NCI-H1694 treated with DMSO at 0.1 percent for 48 hours (cell line): ENCODE measurements at places on chromosomes 6 and 20.

DNA sequence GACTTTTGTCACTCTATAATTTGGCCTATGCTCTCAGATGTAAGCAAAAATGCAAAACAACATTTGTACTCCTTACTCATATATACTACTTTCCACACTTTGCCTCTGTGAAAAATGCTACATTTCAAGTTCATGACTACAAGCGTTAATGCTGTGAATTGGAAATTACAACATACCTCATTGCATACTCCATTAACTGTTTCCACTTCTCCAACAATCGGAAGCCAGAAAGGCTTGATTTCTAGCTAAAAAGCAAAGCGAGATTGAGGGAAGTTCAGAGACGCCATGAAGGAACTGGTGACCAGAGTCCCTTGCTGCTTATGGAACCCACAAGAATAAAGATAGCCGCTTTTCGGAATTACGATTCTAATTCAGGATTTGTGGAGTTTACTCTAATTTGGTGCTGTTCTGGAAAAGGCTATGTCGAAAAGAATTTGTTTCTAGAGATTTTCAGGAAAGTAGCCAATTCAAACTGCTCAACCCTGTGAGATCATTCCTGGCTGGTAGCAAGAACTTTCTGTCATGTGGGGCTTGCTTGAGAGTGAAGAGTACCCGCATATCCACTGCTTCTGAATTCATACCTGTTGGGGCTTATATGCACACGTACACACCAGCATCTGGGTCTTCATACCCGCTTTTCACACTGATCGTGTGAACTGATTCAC is 98.0 kb upstream of the CITED2 start:
- DNase-seq: no peak

DNA sequence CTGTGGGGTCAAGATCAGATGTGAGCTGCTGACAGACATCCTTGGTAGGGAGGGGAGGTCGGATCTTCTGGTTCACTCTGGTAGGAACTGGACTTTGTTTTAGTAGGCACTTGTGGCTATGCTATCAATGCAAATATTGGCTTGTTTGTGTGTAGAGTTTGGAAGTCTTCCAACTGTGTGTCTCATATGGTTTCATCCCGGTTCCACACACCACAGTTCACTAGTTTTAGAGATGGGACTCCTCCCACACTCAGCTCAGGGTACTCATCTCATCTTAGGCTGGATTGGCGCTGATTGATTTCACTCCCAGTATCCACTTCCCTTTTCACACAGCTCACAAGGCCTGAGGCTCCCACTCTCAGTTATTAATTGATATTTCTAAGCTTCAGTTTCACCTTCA is 161.3 kb downstream of the THBS2 start:
- no peak for DNase-seq

DNA sequence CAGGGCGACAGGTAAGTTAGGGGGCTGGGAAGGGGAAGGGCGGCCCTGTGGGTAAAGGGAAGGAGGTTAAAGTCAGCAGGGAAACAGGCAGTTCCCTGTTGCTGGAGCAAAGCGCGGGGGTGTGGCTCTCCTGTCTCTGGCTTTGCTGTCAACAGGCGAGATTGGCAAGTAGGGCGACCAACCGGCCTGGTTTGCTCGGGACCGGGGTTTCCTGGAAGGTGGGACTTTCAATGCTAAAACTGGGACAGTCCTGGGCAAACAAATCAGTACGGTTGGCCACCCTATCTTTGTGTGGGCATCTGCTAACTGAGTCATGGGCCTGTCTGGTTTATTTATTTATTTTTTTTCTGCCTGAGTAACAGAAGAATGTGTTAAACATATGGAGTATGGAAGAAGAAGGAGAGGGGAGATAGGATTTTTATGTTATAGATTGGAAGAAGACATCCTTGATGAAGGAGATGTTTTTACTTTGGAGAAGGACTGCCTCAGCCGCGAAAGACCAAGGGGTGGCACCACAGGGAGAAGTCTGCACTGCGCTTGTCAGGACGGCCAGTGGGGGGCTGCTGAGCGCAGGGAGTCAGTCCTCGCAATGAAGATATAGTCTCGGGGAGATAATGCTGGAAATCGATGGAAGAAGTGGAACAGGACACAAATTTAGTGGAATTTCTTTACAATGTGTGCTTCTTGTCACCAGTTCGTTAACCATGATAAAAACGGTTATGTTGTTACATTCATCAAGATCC is 43.4 kb upstream of the ESR1 start:
- DNase-seq: peak; percentile 23

DNA sequence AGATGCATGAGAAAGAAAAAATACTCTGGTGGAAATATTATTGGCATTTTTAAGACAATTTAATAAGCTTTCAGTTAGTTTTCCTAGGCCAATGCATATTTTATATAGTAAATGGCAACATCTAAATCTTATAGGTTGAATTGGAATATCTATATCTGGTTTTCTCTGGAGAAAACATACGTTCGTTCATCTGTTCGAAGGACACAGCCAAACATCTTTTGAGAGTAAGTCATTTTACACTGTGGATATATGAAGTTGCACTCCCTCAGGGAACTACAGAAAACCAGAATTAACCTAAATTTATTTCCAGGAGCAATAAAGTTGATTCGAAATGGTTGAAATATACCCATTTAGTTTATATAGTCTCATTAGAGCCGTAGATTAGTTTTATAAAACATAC is 49.0 kb downstream of the MYLIP start:
- DNase-seq: no peak

- no peak for DNase-seq
These were observed 2.7 kb upstream of the TRERF1 start for GRCh38 chr6:42454428-42454791.

GRCh38 chr6:118186672-118187567 is 279.9 kb downstream of the SLC35F1 start:
- no peak for DNase-seq

- DNase-seq: peak; percentile 76
These were observed at the start of gene TOMM34 for GRCh38 chr20:44960103-44960852. TOMM34 (minus strand) TSS chr20:44960397; CDS start chr20:44960333, 64 bp downstream.

- DNase-seq: no peak
These were observed 40.8 kb downstream of the ITCH start for GRCh38 chr20:34403908-34404307.

- no peak for DNase-seq
These were observed 632 bp downstream of the PRKN start for GRCh38 chr6:162726947-162727321.

DNA sequence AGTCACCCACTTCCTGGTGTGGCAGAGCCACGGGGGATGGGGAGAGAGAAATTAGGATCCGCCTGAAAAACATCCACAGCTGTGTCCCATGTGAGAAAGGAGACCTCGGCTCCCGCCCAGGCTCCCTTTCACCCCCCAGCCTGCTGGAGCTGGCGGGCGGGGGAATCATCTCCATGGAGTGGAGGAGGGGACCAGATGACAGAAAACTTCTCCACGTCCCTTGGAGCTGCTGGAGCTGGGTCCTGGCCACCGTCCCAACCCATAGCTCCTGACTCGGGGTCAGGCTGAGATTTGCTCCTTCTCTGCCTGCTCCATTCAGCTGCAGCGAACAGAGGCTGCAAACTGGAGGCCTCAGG is 113.8 kb downstream of the CEBPB start:
- DNase-seq: no peak

DNA sequence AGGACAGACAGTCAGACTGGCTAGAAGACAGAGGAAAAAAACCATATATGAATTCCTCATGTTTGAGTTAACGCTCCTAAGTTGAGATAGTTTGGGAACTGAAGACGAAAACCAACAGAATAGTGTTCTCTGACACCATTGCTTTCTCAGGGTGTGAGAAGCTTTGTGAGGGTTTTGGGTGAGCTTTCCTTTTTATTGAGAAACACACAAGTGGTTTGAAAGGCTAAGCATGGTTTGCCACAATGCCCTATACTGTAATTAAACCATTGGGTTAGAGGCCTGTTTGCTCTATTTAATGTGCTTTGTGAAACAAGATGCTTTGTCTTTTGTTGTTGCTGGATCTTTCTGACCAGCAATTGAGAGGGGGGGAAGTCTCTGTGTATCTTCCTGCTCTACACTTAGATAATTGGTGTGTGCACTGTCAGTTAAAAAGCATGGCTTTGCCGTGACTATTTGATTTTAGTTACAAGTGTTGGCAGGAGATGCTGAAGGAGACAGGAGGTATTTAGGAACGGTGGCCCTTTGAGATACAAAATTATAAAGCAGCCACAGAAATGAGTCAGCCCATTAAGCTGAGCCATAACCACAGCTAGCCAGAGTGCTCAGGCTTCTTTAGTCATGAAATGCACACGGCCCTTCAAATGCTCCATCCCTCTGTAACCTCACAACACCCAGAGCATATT is 273.0 kb upstream of the PREP start:
- DNase-seq: no peak

DNA sequence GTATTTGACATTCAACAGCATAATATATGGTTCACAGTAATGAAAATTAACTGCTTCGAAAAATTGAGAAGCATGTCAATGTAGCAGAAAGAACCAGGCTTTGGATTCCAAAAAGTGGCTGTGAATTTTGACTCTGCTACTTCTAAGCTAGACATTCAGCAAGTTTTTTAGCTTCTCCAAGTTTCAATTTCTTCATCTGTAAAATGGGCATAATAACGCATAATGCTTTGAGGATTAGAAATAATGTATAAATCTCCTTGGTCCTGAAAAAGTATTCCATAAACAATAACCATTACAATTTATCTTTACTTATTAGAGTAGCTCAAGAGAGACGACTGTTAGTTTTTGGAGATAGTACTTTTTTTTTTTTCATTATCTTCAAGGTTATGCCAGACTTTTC is 7.7 kb downstream of the BLTP3A start:
- no peak for DNase-seq

DNA sequence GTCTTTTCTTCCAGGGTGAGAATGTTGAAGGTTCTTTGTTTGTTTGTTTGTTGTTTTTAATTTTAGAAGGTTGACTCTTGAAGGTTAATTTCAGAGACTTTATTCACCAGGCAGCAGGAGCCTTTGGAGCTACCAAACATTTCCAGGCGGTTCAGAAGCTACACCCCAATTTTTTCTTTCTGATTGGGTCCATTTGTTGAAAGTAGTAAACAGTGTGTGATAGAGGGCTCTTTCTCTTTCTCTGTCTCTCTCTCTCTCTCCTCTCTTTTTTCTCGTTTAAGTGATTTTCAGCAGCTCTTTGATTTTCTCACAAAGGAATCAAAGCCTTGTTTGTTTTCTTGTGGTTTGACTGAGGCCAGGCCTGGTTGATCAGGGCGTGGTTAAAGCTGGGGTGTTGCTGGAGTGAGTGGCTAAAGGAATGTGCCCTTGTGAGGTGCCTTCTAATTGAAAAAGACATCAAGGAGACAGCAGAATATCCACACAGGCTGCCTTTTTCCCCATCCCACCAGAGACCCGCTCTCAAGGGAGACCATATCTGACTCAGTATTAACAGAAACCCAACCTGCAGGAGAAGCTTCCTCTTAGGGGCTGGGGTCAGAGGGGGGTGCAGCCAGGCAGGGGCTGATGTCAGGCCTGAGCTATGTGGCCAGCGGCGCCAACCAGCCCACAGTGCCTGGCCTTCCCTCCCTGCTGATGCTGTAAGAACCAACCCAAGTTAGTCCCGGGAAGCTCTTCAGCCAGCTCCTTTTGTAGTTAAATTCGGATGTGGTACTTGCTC is 40.4 kb upstream of the NAA20 start:
- no peak for DNase-seq

GRCh38 chr6:52596371-52597028 is 19.6 kb upstream of the TRAM2 start:
- DNase-seq: no peak

- no peak for DNase-seq
These were observed 185.5 kb upstream of the SALL4 start for GRCh38 chr20:51987812-51988211.

DNA sequence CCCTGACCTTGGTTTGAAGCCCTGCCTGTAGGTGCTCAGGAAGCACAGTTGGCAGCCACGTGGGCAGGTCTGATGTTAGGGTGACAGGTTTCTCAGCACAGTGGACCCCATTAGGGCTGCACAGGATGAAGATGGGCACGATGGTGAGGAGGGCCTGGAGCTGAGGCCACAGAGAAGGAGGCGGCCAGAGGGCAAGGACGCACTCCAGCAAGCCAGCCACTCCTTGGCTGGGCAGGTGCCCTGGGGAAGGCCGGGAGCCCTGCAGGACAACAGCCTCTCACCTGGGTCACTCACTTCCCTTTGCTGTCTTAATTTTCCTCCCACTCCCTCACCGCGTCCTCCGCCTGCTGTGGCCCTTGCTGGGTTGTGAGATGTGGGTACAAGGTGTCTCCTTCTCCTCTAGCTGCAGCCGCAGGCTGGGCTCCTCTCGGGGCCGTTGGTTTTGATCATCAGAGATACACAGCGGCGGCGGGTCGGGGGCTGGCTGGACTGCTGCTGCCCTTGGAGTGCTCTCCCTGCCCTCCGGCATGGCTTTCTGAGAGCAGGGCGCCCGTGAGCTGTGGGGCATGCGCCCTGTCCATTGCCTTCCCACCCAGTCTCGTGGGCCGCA is 5.7 kb downstream of the OSBPL2 start:
- no peak for DNase-seq

DNA sequence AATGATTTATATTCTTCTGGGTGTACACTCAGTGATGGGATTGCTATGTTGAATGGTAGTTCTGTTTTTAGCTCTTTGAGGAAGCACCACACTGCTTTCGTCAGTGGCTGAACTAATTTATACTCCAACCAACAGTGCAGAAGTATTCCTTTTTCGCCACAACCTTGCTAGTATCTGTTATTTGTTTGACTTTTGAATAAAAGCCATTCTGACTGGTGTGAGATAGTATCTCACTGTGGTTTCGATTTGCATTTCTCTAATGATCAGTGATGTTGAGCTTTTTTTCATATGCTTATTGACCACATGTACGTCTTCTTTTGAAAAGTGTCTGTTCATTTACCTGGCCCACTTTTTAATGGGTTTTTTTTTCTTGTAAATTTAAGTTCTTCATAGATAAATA is 583.8 kb upstream of the ARID1B start:
- no peak for DNase-seq

- no peak for DNase-seq
These were observed 362.9 kb downstream of the ZFAND3 start for GRCh38 chr6:38182426-38182825.
